Karpas-422 (cell line): ENCODE measurements at places on chromosomes 6 and 20. TPM values are rescaled to one million over a fixed set of nuclear protein-coding genes. Genes with fewer than 3 reads are reported as not detected.

The VSTM2L gene
- total RNA-seq: 0.14 TPM in 1 of 2 replicates, not detected in the other

The SULF2 gene
- not detected in 2 replicates for total RNA-seq

The EDN1 gene
- 0.18 and 0.34 TPM in 2 replicates for total RNA-seq

The TFAP2C gene
- total RNA-seq: not detected in 2 replicates

The SSTR4 gene
- total RNA-seq: not detected in 2 replicates

The MCHR2 gene
- not detected in 2 replicates for total RNA-seq

The HLA-G gene
- not detected in 2 replicates for total RNA-seq

The DBNDD2 gene
- 0.22 TPM in 1 of 2 replicates, not detected in the other for total RNA-seq

The TDRD6 gene
- 3.5 and 5.4 TPM in 2 replicates for total RNA-seq

The BPIFA3 gene
- not detected in 2 replicates for total RNA-seq

The HSPA1L gene
- 0.72 TPM in 1 of 2 replicates, not detected in the other for total RNA-seq

The BPIFA2 gene
- total RNA-seq: not detected in 2 replicates

The EEF1A2 gene
- 0.71 TPM in 1 of 2 replicates, not detected in the other for total RNA-seq

The PACSIN1 gene
- total RNA-seq: not detected in 2 replicates

The ULBP1 gene
- 1.0 and 5.1 TPM in 2 replicates for total RNA-seq

The ADGRF5 gene
- total RNA-seq: not detected in 2 replicates

The OR2J3 gene
- total RNA-seq: not detected in 2 replicates
